Endothelial cell (in vitro differentiated cells): ENCODE measurements at places on chromosomes 3 and 15. TPM values are rescaled to one million over a fixed set of nuclear protein-coding genes. Genes with fewer than 3 reads are reported as not detected.

Gene TNNC1
- total RNA-seq: 0.67 TPM

Gene HACD3
- 107 TPM for total RNA-seq

GRCh38 chr15:95793231-95793630, 537.3 kb upstream of the NR2F2 start:
- DNase-seq: no peak
- H3K36me3 ChIP-seq: no peaks in the 10 kb centered on the region
- H3K4me1 ChIP-seq: no peaks in the 10 kb centered on the region
- no peak overlapping the region for H3K4me3 ChIP-seq
- no peak overlapping the region for H3K27ac ChIP-seq
- no peaks in the 10 kb centered on the region for H3K27me3 ChIP-seq

- H3K27me3 ChIP-seq: peaks cover 7% of the 10 kb centered on the region
- no peaks in the 10 kb centered on the region for H3K4me1 ChIP-seq
- no peak overlapping the region for H3K4me3 ChIP-seq
- H3K27ac ChIP-seq: no peak overlapping the region
Measured at GRCh38 chr3:52398670-52399081, 46.2 kb downstream of the SEMA3G start.

- no peak overlapping the region for H3K4me3 ChIP-seq
- H3K36me3 ChIP-seq: peaks cover 3% of the 10 kb centered on the region
- H3K27ac ChIP-seq: no peak overlapping the region
- DNase-seq: no peak
Measured at GRCh38 chr3:66182246-66182645, 38.6 kb upstream of the SLC25A26 start.
